Motor neuron (in vitro differentiated cells): ENCODE measurements at places on chromosomes 6 and 20. TPM values are rescaled to one million over a fixed set of nuclear protein-coding genes. Genes with fewer than 3 reads are reported as not detected.

CLPSL1 gene
- total RNA-seq = not detected in 2 replicates

CCND3 gene
- total RNA-seq = 13.8 and 14.5 TPM in 2 replicates

SDHAF4 gene
- total RNA-seq = 23.9 and 26.1 TPM in 2 replicates

RHAG gene
- not detected in 2 replicates for total RNA-seq

PPIL4 gene
- total RNA-seq = 53.6 and 55.3 TPM in 2 replicates

ADTRP gene
- 0.52 and 0.87 TPM in 2 replicates for total RNA-seq

ENPP3 gene
- not detected in 2 replicates for total RNA-seq

PRIM2 gene
- 28.3 and 31.1 TPM in 2 replicates for total RNA-seq

TSHZ2 gene
- total RNA-seq = 54.5 and 80.1 TPM in 2 replicates

MYLK2 gene
- 0.31 TPM in 1 of 2 replicates, not detected in the other for total RNA-seq

NKX2-4 gene
- total RNA-seq = not detected in 2 replicates

PPP1R16B gene
- total RNA-seq = 3.2 and 3.6 TPM in 2 replicates

ARHGAP40 gene
- 0.10 TPM in 1 of 2 replicates, not detected in the other for total RNA-seq

SNPH gene
- 7.0 and 7.7 TPM in 2 replicates for total RNA-seq

CDS2 gene
- 47.5 and 51.4 TPM in 2 replicates for total RNA-seq

PAX1 gene
- total RNA-seq = 0.32 and 0.46 TPM in 2 replicates

KCNG1 gene
- 8.4 and 10.3 TPM in 2 replicates for total RNA-seq

CST2 gene
- total RNA-seq = not detected in 2 replicates

BRD2 gene
- total RNA-seq = 124 and 161 TPM in 2 replicates

CPNE5 gene
- 0.61 and 0.92 TPM in 2 replicates for total RNA-seq

RSPO3 gene
- not detected in 2 replicates for total RNA-seq

GINM1 gene
- total RNA-seq = 15.2 and 16.1 TPM in 2 replicates

TDRD6 gene
- total RNA-seq = 0.23 and 0.36 TPM in 2 replicates

ARMH2 gene
- total RNA-seq = not detected in 2 replicates

PGC gene
- 0.14 TPM in 1 of 2 replicates, not detected in the other for total RNA-seq

WFDC10A gene
- not detected in 2 replicates for total RNA-seq

SLC24A3 gene
- total RNA-seq = 0.11 and 0.38 TPM in 2 replicates

OR14J1 gene
- 1.1 TPM in 1 of 2 replicates, not detected in the other for total RNA-seq
